Testis (tissue), 5 donors: ENCODE measurements at places on chromosomes 1 and 21.
A peak's percentile ranks its signal among the peaks of the same experiment; 100 is the strongest.

- no peak overlapping the region for H3K4me3 ChIP-seq
- H3K27ac ChIP-seq, result peak overlapping the region; percentile 84
- no peak for DNase-seq
- H3K27me3 ChIP-seq, result no peaks in the 10 kb centered on the region
- H3K4me1 ChIP-seq, result peaks cover 32% of the 10 kb centered on the region
Measured at GRCh38 chr1:9902060-9902452, 8.0 kb downstream of the CTNNBIP1 start.

DNA sequence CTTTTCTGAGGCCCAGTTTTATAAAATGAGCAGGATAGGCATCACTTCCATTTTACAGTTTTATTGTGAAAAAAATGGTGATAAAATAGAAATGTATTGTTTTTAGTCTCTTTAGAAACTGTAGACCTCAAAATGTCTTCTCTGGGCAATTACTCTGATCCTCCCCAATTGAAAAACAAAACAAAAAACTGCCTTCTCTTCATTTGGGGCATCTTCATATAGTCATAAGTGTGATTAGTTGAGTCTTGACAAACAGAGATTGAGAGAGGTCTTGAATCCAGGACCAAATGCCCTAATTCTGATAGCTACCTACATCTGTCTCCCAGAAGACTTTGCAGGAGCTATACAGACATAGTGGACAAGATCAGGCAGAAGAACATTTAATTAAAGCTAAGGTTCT, 62.9 kb downstream of the LRRC8C start:
- no peaks in the 10 kb centered on the region for H3K27me3 ChIP-seq
- no peak overlapping the region for H3K4me3 ChIP-seq
- no peaks in the 10 kb centered on the region for H3K36me3 ChIP-seq
- H3K27ac ChIP-seq, result no peak overlapping the region
- DNase-seq, result no peak

DNA sequence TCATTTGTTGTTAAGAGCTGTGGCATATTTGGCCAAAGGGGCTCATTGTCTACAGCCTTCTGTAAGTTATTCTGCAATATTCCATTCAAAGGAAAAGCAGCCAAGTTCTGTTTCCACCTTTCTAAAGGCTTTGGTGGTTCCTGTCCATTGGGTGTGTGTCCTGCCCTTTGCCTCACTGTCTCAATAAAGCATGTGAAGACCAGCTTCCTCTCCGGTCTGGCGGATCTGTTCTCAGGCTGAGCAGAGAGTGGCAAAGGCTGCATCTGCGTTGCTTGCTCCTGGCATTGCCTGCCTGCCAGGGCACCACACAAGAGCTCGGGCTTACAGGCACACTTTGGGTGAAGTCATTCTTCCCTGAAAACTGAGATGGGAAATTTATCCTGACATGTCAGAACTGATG, 34.9 kb downstream of the ST6GALNAC3 start:
- H3K4me1 ChIP-seq, result no peaks in the 10 kb centered on the region
- H3K27ac ChIP-seq, result no peak overlapping the region
- H3K4me3 ChIP-seq, result no peak overlapping the region
- no peaks in the 10 kb centered on the region for H3K36me3 ChIP-seq

DNA sequence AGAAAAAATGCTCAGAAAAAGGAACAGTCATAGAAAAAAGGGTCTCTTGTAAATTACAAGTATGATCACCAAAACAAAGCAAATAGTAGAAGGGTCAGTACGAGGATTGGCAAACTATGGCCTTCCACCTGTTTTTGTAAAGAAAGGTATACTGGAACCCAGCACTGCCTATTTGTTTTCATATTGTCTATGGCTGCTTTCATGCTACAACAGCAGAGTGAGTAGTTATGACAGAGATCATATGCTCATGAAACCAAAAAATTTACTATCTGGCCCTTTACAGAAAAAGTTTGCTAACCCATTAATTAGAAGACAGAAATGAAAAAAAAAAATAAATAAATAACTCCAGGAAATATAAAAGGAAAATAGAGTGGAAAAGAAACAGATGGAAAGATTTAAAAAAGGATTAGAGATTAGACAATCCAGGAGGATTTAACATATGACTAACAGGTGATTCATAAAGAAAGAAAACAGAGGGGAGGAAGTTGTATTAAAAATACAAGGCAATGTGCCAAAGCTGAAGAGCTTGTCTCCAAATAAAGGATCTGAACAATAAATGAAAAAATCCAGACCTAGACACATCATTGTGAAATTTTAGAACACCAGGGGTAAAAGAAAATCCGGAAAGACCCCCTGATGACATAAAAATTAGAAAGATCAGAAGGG, 108.5 kb upstream of the SERTAD4 start:
- no peak overlapping the region for H3K27ac ChIP-seq
- H3K27me3 ChIP-seq, result no peaks in the 10 kb centered on the region

- no peak overlapping the region for H3K4me3 ChIP-seq
- no peaks in the 10 kb centered on the region for H3K27me3 ChIP-seq
- H3K4me1 ChIP-seq, result peaks cover 4% of the 10 kb centered on the region
- DNase-seq, result no peak
- no peak overlapping the region for H3K27ac ChIP-seq
Measured at GRCh38 chr21:14762327-14762726, 216.2 kb upstream of the SAMSN1 start.

DNA sequence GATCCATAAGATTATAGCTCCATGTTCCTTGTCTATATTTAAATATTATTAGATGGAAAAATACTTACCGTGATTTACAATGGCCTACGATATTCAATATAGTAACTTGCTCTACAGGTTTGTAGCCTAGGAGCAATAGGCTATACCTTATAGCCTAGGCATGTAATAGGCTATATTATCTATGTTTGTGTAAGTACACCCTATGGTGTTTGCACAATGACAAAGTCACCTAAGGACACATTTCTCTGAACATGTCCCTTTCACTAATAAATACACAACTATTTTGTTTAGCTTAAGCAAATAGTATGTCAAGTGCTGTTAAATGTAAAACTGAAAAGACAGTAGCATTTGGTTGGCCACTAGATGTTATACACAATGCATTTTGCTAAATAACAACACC, 248.9 kb upstream of the ADGRL4 start:
- H3K27ac ChIP-seq, result no peak overlapping the region
- DNase-seq, result no peak
- no peaks in the 10 kb centered on the region for H3K4me1 ChIP-seq

GRCh38 chr1:40750451-40750908, 33.1 kb upstream of the KCNQ4 start:
- H3K4me1 ChIP-seq, result no peaks in the 10 kb centered on the region
- no peak for DNase-seq
- H3K27me3 ChIP-seq, result no peaks in the 10 kb centered on the region
- H3K27ac ChIP-seq, result no peak overlapping the region
- no peaks in the 10 kb centered on the region for H3K36me3 ChIP-seq

DNA sequence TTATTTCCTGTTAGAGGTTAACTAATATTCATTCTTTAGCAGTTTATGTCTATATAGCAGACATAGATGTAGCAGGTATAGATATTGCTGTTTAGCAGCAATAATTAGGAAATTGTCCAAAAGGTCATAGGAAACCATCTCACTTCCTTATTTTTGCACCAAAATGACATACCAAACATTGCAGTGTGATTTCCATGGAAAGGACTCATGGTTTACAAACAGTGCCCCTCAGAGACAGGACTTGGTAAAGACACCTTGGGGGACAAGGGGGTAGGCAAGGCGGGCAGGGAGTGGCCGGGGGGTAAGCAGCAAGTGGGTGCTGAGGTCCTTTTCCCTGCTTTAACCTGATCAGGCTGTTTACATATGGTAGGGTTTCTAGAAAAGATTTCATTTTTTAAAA, 30.5 kb downstream of the BATF3 start:
- H3K27me3 ChIP-seq, result no peaks in the 10 kb centered on the region
- H3K4me3 ChIP-seq, result no peak overlapping the region
- H3K4me1 ChIP-seq, result peaks cover 8% of the 10 kb centered on the region
- no peaks in the 10 kb centered on the region for H3K36me3 ChIP-seq
- H3K27ac ChIP-seq, result no peak overlapping the region

DNA sequence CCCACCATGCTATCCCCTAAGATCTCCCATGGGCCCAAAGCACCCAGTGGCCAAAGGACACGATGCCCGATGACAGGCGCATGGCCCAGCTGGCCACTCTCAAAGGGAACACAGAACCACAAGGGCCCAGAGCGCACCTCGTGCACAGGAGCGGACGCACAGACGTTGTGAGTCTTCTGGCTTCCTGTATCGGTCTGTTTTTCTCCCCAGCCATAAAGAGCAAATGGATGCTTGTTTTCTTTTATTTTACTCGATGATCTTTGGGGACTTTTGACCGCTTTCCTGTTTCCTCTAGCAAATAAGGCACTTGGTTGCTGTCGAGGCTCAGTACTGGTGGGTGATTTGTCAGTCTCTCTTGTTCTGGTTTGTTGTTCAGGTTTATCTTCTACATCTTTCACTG, 16.2 kb downstream of the CCSAP start:
- H3K36me3 ChIP-seq, result no peaks in the 10 kb centered on the region
- H3K27me3 ChIP-seq, result no peaks in the 10 kb centered on the region
- H3K27ac ChIP-seq, result no peak overlapping the region
- H3K4me1 ChIP-seq, result no peaks in the 10 kb centered on the region
- no peak overlapping the region for H3K4me3 ChIP-seq
- DNase-seq, result no peak

DNA sequence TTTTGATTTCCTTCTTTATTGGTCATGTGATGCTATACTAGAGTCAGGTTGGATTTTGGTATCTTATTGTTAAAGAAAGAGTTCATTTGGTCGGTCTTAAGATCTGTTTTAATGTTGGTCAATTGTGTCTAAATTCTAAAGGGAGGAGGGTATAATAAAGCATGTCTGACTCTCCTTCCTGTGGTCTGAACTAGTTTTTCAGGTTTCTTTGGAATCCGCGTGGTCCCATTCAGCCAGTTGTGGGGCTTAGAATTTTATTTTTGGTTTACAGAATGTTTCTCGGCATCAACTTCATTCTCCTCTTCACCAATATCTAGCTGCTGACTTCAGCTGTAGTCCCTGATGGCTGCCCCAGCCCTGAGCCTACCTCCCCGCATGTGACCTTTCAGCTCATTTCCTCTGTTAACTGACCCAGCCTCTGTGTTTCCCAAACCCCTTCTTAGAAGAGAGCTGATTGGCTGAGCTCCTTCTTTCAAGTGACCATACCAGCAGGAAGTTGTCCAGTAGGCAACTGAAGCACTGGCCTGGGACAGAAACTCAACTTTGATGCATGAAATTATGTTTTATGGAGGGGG, 8.7 kb upstream of the MYOC start:
- H3K27me3 ChIP-seq, result no peaks in the 10 kb centered on the region
- H3K27ac ChIP-seq, result no peak overlapping the region
- no peak for DNase-seq
- H3K4me3 ChIP-seq, result no peak overlapping the region

GRCh38 chr21:32087447-32087846, 191.4 kb downstream of the MIS18A start:
- H3K27ac ChIP-seq, result no peak overlapping the region
- no peak overlapping the region for H3K4me3 ChIP-seq
- no peak for DNase-seq
- H3K4me1 ChIP-seq, result no peaks in the 10 kb centered on the region
- H3K27me3 ChIP-seq, result no peaks in the 10 kb centered on the region

DNA sequence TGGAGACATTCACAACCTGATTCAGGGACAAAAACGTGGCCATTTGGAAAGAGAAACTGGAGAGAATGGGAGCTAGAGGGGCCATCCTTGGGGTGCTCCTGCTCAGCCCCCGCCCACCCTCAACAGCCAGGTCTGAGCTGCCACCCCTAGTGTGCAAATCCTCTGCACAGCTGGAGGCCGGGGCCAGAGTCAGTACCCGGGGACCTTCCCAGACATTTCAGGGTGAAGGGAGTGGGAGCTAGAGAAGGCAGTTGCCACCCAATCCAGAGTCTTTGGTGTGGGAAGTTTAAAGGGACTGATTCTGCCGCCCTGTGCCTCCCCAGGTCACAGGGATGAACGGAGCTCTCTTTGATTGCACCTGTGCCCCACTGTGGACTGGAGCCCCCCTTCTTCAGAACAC, 397.4 kb downstream of the MATN1 start:
- H3K4me3 ChIP-seq, result no peak overlapping the region
- no peak overlapping the region for H3K27ac ChIP-seq
- H3K36me3 ChIP-seq, result no peaks in the 10 kb centered on the region
- DNase-seq, result no peak
- no peaks in the 10 kb centered on the region for H3K27me3 ChIP-seq

- H3K36me3 ChIP-seq, result no peaks in the 10 kb centered on the region
- no peak for DNase-seq
- no peak overlapping the region for H3K27ac ChIP-seq
- H3K4me3 ChIP-seq, result no peak overlapping the region
Measured at GRCh38 chr1:26285366-26286063, 5.6 kb downstream of the SH3BGRL3 start.

DNA sequence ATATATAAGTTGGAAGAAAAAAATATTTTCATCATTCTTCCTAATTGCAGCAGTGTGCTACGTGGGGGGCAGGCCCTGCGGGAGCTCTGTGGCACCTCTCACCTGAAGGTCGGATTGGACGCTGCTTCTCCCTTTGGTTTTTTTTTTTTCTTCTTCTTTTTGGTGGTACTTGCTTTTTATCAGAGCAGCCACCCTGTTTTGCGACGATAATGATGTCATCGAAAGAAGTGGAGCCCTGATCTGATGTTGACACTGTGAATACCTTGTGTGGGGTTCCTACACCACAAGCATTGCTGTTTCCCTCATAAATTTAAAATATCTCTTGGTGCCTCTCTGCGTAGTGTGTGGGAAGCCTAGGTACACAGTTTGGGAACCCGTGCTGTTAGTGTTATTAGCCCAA, 5.5 kb downstream of the TRAPPC10 start:
- H3K36me3 ChIP-seq, result no peaks in the 10 kb centered on the region
- H3K27me3 ChIP-seq, result no peaks in the 10 kb centered on the region
- H3K4me1 ChIP-seq, result peaks cover 8% of the 10 kb centered on the region
- H3K4me3 ChIP-seq, result no peak overlapping the region
- H3K27ac ChIP-seq, result no peak overlapping the region

- DNase-seq, result no peak
- no peak overlapping the region for H3K27ac ChIP-seq
- H3K4me1 ChIP-seq, result no peaks in the 10 kb centered on the region
- no peak overlapping the region for H3K4me3 ChIP-seq
Measured at GRCh38 chr1:150106341-150106740, 38.8 kb downstream of the VPS45 start.

- H3K4me3 ChIP-seq, result no peak overlapping the region
- no peaks in the 10 kb centered on the region for H3K27me3 ChIP-seq
- no peaks in the 10 kb centered on the region for H3K4me1 ChIP-seq
- no peak overlapping the region for H3K27ac ChIP-seq
Measured at GRCh38 chr21:23601549-23601948, 2005.7 kb downstream of the MRPL39 start.
